Fibroblast of skin of right biceps (primary cell): ENCODE measurements at places on chromosomes 6 and 20.
A peak's percentile ranks its signal among the peaks of the same experiment; 100 is the strongest.

DNA sequence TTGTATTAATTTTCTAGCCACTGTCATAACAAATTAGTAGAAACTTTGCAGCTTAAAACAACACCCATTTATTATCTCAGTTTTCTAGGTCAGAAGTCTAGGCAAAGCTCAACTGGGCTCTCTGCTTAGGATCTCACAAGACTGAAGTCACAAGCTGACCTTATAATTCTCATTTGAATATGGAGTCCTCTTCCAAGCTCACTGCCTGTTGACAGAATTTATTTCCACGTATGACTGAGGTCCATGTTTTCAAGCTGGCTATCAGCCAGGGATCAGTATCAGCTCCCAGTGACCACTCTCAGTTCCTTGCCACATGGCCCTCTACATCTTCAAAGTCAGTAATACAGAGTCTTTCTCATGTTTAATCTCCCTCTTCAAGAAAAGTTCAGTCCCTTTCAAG, 11.7 kb upstream of the HLA-DQB2 start:
- no peak for DNase-seq

- peak; percentile 69 for DNase-seq
Observed at GRCh38 chr6:11766043-11766442, 12.6 kb downstream of the ADTRP start.

DNA sequence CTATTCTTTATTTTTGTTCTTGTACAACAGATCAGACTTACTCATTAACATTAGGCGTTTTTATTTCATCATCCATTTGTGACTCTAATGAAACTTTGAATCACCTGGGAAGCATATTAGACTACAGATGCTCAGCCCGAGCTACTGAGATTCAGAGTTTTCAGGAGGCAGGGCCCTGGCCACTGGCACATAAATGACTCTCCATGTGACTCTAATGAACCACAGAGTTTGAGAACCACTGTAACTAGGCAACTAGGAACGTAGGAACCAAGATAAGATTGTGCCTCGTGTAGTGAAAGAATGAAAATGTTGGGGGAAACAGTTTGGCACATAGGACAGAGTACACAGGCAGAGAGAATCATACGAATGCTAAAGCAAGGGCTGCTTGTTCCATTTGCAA, 405.9 kb upstream of the BTBD3 start:
- DNase-seq = no peak

- no peak for DNase-seq
Observed at GRCh38 chr6:167291623-167292300, 647 bp downstream of the UNC93A start.

DNA sequence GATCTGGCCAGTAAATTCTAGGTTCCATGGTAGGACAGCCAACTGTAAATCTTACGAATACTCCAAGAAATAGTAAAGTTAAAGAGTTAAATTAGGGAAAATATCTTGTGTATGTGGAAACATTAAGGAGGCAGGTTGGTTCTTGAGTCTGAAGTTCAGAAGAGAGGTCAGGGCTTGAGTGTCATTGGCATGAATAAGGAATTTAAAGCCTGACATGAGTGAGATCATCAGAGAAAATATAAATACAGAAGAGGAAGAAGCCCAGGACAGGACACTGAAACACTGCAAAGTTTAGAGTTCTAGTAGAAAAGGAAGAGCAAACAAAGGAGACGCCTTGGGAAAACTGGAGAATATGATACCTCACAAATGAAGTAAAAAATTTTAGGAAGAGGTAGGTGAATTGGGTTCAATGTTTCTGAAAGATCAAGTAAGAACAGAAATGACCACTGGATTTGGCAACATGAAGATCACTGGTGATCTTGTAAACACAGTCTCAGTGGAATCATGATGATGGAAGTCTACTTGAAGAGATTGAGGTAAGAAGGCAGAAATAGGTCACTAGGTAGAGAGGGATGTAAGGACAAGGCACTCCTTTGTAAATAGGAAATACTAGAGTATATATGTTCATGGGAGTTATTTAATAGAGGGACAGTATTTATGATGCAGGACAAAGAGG, 41.6 kb upstream of the SYNCRIP start:
- no peak for DNase-seq

DNA sequence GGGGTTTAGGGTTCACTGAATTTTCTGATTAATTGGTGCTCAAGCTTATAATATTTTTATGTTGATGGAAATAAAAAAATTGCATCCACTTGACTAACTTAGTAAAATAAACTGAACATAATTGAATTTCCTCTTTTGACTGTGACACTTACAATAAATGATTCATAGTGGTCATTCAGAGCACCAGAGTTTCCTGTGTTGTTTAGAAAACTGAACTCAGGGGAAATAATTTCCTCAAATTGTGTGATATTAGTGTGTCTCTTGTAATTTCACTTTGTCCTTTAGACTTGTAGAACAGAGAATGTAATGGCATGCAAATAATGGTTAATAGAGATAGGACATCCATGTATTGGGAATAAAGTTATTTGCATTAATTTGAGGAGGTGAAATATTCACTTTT, 319.7 kb upstream of the MAN1A1 start:
- DNase-seq = no peak
